Activated CD4-positive, alpha-beta T cell treated with anti-CD3 and anti-CD28 coated beads for 4 hours (primary cell): ENCODE measurements at places on chromosomes 7 and 10.

- no peak for DNase-seq
These were observed 1.8 kb upstream of the WAPL start for GRCh38 chr10:86523348-86523747.

DNA sequence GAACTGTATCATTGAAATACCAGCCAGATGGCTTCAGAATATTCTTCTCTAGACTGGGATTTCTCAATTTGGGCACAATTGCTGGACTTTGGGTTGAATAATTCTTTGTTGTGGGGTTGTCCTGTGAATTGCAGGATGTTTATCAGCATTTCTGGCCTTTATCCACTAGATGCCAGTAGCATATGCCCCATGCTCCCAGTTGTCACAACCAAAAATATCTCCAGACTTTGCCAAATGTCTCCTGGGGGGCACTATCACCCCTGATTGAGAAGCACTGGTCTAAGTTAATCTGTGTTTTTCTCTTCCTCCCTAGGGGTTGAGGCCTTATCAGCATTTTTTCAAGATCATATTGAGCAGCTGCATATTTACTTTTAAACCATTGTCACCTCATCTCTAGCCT is 204.9 kb upstream of the SP8 start:
- no peak for DNase-seq

DNA sequence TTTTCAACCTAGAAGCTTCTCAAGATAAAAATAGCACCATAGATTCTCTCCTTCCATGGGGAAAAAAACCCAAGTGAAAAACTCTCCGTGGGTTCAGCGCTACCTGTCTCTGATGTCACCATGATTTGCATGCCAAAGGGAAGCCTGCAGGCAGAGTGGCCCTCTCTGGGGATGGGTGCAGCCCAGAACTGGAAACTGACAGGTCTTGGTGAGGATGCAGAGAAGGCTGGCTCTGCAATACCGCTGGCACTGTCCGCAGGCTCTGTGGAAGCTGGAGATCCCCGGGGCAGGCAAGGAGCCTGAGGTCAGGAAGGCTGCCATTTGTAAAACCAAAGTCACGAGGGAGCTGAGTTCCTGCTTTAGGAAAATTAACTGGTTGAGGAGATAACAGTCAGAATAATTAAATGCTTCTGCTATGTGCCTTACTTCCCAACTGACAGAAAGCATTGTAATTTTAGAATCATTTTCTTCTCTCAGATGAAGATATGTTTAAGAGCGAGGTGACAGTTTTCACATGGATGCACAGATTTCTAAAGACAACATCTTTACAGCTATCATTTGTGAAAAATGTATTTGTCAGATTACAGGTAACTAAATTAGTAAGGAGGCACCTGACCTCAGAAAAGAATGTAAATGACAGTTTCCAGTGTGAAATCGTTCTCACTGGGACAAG is 731.5 kb upstream of the FZD8 start:
- no peak for DNase-seq

- DNase-seq, result no peak
These were observed 232.2 kb downstream of the KIAA1217 start for GRCh38 chr10:24440817-24441797.

DNA sequence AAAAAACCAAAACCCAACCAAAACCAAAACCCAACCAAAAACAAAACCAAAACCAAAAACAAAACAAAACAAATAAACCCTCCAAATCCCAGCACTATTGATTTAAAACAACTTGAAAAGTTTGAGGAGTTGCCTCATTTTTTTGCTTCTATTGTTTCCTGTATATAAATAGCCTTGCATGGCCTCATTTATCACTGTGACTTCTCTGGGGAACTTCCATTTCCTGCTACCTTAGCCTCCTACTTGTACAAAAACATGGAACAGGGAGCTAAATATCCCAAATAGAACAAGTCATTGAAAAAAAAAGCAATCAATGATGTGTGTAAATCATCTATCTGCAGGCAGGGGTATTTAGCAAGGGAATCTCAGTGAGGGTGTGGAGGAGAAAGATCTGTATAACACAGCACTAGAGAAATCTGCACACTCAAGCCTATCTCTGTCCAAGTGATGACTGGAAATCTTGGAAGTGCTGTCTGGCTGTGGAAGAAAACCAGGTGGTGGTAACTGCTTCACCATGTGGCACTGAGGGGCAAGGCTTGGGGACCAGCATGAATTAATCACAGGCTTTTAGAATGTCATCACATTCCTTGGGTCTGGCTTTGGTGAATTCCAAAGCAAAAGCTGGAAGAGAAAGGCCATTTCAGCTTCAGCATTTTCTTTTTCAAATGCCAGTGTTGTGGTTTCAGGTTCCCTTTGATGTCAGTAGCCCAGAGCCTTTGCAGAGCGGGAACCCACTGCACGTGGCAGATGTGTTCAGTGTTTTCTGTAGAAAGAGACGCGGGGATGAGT is 349.5 kb upstream of the ZNF32 start:
- DNase-seq, result no peak

GRCh38 chr7:48088559-48089045 is 463 bp upstream of the UPP1 start:
- DNase-seq, result no peak

DNA sequence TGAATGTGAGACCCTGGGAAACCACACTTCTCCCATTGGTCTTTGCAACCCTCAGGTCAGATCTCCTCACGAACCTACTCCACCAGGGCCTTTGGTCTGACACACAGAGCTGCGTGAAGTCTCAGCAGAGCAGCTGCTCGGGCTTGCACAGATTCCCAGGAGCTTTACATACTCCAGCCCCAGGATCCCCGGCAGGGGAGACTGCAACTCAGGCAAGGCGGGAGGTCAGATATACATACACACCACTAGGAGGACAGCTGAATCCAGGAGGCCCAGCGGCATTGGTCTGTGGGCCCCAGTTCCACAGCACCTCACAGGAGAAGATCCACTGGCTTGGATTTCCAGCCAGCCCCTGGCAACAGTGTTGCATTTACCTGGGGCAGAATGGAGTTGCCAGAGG is 239.2 kb downstream of the GPAM start:
- DNase-seq, result no peak

DNA sequence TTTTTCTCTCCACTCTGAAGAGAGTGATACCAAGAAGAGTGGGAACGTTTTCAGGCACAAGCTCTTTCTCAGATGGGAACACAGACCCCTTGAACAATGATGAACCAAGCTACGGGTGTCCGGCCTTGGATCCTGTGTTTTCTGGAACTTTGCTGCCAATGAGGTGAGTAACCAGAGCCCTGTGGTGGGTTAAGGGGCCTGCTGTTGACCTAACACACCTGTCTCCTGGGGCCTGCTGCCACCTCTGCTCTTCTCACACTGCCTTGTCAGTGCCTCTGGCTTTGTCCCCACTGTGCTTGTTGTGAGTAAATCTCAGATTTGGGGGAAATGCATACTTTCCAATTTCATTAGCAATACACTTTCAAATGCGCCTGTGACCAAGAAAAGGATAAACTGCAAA is 1.4 kb upstream of the PKD1L1 start:
- no peak for DNase-seq

DNA sequence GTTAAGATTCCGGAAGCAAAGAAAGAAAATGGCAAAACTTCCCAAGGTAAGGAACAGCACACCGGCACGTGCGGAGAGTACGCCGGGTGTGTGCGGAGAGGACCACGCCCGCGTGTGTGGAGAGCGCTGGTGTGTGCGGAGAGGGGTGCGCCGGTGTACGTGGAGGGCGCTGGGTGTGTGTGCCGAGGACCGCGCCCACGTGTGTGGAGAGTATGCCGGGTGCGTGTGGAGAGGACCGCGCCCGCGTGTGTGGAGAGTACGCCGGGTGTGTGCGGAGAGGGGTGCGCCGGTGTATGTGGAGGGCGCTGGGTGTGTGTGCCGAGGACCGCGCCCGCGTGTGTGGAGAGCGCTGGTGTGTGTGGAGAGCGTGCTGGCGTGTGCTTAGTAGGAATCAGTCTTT is 48.6 kb upstream of the DPYSL4 start:
- no peak for DNase-seq
